Fibroblast of lung (primary cell): ENCODE measurements at places on chromosomes 13 and 19. TPM values are rescaled to one million over a fixed set of nuclear protein-coding genes. Genes with fewer than 3 reads are reported as not detected.
A peak's percentile ranks its signal among the peaks of the same experiment; 100 is the strongest.

Gene ZIC2
- total RNA-seq = not detected in 2 replicates

- H3K27ac ChIP-seq = no peak overlapping the region
- H3K4me3 ChIP-seq = no peak overlapping the region
- peak; percentile 13 for DNase-seq
- no peaks in the 10 kb centered on the region for H3K27me3 ChIP-seq
Observed at GRCh38 chr13:109500146-109500773, 286.1 kb downstream of the IRS2 start.

DNA sequence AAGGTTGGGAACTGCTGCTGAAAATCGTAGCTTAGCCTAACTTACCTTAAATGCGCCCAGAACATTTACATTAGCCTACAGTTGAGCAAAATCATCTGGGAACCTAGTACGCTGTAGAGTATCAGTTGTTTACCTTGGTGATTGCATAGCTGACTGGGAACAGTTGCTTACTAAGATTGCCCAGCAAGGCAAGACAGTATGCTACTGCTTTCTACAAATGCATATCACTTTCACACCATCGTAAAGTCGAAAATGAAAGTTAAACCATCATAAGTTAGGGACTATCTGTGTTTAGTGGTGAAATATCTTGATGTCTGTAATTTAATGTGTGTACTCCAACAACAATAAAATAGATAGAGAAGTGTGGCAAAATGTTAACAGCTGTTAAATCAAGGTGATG lies 1670.6 kb upstream of the PCDH20 start:
- no peak for DNase-seq
- H3K4me3 ChIP-seq = peak overlapping the region; percentile 15
- no peaks in the 10 kb centered on the region for H3K4me1 ChIP-seq
- H3K27ac ChIP-seq = no peak overlapping the region
- H3K27me3 ChIP-seq = no peaks in the 10 kb centered on the region

GRCh38 chr19:51489113-51489512 lies 10.8 kb downstream of the CEACAM18 start:
- no peak overlapping the region for H3K4me3 ChIP-seq
- H3K4me1 ChIP-seq = no peaks in the 10 kb centered on the region
- H3K27me3 ChIP-seq = no peaks in the 10 kb centered on the region
- no peaks in the 10 kb centered on the region for H3K36me3 ChIP-seq

DNA sequence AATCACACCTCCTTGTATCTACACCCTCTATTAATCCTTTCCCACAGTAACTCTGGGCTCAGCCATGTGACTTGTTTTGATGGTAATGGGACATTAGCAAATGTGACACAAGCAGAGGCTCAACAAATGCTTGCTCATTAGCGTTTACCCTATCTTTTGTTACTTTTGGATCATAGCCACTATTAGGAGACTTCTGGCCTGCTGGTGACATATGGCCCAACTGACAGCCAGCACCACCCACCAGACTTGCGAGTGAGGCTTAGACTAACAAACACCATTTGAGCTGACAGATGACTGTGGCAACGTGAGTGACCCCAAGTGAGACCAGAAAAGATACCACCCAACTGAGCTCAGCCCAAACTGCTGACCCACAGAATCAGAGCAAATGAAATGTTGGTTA lies 154.1 kb downstream of the OLFM4 start:
- no peaks in the 10 kb centered on the region for H3K4me1 ChIP-seq
- H3K27ac ChIP-seq = no peak overlapping the region
- no peaks in the 10 kb centered on the region for H3K36me3 ChIP-seq
- H3K27me3 ChIP-seq = no peaks in the 10 kb centered on the region

DNA sequence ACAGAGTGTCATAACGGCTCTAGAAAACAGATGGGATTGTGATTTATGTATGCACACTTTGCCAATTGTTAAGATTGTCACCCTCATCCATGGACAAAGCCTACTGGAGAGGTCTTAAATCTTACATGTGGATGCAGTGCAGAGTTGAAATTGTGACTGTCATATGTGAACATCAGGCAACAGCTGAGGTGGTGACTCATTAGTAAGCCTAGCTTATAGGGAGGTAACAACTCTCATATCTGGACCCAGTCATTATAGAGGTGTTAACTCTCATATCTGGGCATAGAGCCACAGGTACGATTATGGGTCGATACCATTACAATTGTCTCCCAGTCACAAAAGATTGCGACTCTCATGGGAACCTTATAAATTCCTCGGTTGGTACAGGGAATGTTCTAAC lies 29.8 kb upstream of the ZNF254 start:
- H3K36me3 ChIP-seq = peaks cover 4% of the 10 kb centered on the region
- no peak overlapping the region for H3K27ac ChIP-seq
- no peaks in the 10 kb centered on the region for H3K27me3 ChIP-seq
- no peak for DNase-seq
- H3K4me3 ChIP-seq = no peak overlapping the region
- H3K4me1 ChIP-seq = peaks cover 14% of the 10 kb centered on the region
